ENCODE measurements at places on chromosomes 1 and 21.

GRCh38 chr1:105087506-105087905 is 1337.8 kb downstream of the AMY1C start:
- DNase-seq, result no peak

- DNase-seq, result no peak
These were observed 71.7 kb upstream of the JUN start for GRCh38 chr1:58855274-58856165.

- DNase-seq, result no peak
These were observed 42.3 kb downstream of the HMGB4 start for GRCh38 chr1:33906156-33906555.

- DNase-seq, result no peak
These were observed 21.3 kb downstream of the GPSM2 start for GRCh38 chr1:108897865-108898720.

DNA sequence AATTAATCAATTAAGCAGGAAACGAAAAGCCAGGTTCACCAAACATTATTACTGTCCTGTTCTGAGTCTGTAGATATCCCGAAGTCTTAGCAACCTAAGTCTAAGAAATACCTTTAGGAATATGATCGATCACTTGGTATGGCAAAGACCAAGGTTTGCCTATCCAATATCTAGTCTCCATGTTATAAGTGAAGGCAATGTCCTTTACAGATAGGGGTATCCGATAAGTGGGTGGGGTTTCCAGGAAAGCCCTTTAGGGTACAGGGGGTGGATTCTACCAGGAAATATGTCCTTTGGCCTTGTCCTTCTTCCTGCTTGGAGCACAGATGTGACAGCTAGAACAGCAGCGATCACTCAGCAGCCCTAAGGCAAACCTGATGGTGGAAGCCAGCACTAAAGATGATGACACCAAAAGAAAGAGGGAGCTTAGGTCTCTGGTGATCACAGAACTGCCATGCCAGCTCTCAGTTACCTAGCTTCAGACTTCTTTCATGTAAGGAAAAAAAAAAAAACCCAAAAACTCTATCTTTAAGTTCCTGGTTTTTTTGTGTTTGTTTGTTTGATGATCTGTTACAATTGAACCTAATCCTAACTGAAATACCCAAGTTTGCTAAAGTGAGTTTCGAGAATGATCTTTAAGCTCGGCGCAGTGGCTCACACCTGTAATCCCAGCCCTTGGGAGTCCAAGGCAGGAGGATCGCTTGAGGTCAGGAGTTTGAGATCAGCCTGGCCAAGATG is 40.8 kb downstream of the DSTYK start:
- DNase-seq, result no peak

DNA sequence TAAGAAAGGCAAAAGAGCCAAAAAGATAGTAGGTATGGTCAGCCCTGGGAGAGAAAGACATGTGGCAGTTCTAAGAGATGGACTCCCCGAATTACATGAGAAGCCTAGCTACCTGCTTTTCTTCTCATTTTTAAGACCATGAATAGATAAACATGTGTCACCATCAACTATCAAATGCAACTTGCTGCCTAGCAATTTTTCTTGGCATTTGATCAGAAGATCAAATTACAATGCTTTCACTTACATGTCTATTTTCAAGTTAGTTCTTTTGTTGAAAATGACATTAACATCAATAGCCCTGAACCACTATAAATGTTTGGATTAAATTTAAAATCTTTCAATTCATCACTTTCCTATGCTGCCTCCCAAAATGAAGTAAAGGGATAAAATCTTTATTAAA is 212.3 kb downstream of the HHIPL2 start:
- DNase-seq, result no peak

- DNase-seq, result no peak
These were observed 8.7 kb upstream of the KCNK1 start for GRCh38 chr1:233605205-233605604.

DNA sequence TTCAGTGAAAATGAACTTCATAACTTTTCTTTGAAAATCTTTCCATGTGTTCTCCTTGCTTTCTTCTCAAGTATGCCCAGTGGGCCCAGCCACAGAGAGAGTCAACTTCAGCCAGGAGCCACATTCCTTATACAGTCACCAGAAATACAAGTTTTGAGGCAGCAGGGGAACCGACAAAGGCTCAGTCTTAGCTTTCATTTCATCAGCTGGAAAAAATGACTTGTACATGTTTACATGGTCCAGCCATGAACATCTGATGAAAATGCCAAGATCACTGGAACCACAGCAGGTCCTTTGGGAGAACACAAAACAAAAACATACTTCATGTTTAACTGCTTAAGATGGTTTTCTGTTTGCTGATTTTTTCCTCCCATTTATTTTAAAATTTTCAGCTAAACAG is 72.5 kb downstream of the SYDE2 start:
- DNase-seq, result no peak

DNA sequence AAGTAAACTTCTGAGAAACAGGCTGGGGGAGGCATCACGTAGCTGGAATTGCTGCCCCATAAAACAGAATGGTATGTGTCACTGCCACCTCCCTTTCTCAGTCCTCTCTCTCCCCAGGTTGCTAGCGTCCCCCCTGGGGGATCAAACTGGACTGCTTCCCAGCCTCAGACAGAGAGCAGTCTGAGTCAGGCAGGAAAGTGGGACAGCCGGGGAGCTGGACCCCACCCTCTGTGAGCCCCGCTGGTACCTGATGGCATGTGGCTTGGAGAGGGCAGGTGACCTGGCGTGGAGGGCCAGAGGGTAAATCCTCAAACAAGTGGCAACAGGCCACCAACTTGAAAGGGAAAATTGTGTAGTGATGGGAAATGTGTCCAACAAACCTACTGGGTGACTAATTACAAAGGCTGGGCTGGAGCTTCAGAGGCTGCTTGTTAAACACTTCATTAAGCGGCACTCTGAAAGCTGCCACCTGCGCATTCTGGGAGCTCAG is 1.0 kb upstream of the SFN start:
- DNase-seq, result no peak

DNA sequence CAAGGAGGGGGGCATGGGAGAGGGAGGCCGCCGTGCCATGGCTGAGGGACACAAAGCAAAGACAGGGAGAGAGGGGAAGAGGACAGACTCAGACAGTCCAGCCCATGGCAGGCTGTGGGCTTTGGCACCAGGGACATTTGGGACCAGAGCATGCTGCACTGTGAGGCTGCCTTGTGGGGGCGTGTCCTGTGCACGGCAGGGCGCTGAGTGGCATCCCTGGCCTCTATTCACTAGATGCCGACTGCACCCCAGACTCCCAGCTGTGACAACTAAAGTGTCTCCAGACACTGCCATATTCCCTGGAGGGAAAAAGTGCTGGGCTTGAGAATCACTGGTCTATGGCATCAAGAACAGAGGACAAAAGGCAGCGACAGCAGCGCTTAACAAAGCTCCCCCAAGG is 18.6 kb upstream of the PRDM15 start:
- no peak for DNase-seq

DNA sequence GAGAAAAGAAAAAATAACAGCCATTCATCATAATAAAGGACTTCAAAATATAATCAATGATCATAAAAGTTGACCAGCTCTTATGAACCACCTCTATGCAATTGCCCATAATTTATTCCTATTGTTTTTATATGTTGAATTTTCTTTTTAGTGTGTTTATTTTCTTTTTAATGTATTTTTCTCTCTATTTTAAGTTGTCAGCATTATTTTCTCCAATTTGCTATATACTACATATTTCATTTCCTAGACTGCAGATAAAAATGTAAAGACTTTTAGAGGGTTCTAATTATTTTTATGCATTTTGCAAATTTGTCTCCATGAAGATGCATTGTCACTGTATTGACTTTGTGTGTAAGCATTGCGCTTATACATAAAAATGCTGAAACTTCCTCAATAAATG is 58.4 kb downstream of the MROH9 start:
- no peak for DNase-seq

DNA sequence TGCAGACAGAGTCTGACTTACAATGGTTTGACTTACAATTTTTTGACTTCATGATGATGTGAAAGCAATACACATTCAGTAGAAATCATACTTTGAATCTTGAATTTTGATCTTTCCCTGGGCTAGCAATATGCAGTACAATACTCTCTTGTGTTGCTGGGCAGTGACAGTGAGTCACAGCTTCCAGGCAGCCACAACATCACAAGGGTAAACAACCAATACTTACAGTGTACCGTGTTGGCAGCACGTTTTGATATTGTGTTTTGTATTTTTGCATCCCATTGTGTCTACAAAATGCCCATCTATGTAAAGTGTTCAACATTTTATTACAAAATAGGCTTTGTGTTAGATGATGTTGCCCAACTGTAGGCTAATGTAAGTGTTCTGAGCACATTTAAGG is 150.9 kb downstream of the NTMT2 start:
- DNase-seq, result no peak

DNA sequence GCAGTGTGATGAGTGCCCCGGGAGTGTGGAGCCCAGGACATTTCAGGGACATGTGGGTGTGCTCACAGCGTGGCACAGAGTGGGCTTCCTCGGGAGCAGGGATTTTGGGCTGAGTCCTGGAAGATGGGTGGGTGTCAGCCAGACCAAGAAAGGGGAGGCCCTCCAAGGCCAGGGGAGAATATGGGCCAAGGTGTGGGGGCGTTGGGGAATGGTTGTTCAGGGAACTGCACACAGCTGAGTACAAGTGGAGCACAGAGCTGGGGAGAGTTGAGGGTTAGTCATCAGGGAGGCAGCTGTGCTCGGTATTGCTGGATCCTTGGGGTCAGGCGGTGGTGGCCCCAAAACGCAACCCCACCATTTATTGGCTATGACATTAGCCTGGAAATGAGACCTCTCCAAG is 5.5 kb downstream of the POGK start:
- DNase-seq, result no peak

GRCh38 chr1:158118713-158119402 is 61.8 kb upstream of the CD1D start:
- no peak for DNase-seq

- no peak for DNase-seq
These were observed 175.2 kb upstream of the ZC3H12A start for GRCh38 chr1:37299216-37299615.

GRCh38 chr1:84245563-84245962 is 55.9 kb upstream of the SAMD13 start:
- no peak for DNase-seq

- DNase-seq, result no peak
These were observed 16.7 kb downstream of the DYNLT5 start for GRCh38 chr1:66768965-66769364.
